ENCODE measurements at places on chromosomes 5 and 9. TPM values are rescaled to one million over a fixed set of nuclear protein-coding genes. Genes with fewer than 3 reads are reported as not detected.

DNA sequence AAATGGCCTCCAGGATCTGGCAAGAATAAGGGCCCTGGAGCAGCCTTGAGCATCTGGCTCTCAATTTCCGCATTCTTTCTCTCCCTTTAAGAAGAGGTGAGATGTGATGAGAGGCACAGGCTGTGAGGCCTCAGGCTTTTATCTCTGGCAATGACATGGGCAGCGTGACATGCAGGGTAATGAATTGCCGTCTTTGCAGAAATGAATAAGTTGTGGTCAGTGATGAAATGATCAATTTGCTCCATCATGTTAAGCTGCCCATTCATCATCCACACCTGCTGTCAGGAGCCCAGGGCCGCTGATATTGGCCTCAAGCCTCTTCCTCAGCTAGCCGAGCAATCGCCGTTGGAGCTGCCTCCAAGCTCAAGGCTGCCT is 265.3 kb downstream of the TRIM32 start:
- DNase-seq = no peak

DNA sequence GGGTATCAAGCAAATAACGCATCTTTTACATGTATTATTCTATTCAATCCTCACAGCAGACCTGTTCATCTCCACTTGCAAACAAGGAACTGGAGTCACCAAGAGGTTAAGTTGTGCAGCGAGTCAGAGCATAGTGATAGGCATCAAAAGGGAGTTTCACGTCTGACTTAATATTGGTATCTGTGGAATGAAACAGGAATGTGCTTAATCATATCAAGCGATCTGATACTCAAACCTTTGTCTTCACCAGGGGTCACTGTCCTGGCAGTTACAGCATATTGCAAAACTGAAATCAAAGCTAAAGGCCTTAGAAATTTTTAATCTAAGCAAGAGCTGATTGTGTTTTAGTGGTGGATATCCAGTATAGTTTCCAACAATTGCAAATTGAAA is 271.6 kb downstream of the PLK2 start:
- DNase-seq = peak; percentile 77

The CENPK gene
- total RNA-seq = 28.2 TPM

The CDO1 gene
- total RNA-seq = 0.42 TPM

The ADAMTS6 gene
- 4.5 TPM for total RNA-seq

Data from SK-MEL-5 (cell line).